ENCODE measurements at places on chromosomes 5 and 9. TPM values are rescaled to one million over a fixed set of nuclear protein-coding genes. Genes with fewer than 3 reads are reported as not detected.

The INSYN2B gene
- not detected for total RNA-seq

The PPP1R2B gene
- total RNA-seq, result 0.66 TPM

The TNFSF15 gene
- total RNA-seq, result 0.28 TPM

The POLR3G gene
- total RNA-seq, result 18.6 TPM

The IFT74 gene
- total RNA-seq, result 10.4 TPM
